ENCODE measurements at places on chromosomes 7 and 10.
A peak's percentile ranks its signal among the peaks of the same experiment; 100 is the strongest.

- DNase-seq = no peak
These were observed 73.1 kb upstream of the MET start for GRCh38 chr7:116598861-116599260.

- DNase-seq = no peak
These were observed 45.5 kb upstream of the CYTH3 start for GRCh38 chr7:6317797-6318438.

DNA sequence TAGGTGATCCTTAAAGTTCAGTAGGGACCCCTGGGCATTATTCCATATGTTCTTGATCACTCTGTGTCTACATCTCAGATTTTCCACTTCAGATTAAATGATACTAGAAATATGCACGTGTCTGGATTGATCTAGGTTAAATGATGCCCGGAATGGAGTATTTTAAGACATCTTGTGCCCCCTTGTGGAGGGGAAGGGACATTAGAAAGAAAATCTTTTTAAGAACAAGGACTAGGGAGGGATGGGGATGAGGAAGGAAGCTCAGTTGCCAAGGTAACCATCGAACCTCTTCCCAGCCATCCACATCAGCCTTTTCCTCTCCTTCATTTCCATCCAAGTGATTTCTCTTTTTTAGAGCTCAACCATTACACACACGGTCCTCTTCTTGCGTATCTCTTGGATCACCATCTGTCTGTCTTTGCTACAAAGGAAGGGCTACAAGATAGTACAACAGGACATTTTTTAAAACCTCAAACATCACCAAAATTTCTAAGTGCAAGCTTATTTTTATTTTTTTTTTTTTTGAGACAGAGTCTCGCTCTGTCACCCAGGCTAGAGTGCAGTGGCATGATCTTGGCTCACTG is 40.5 kb downstream of the PRSS2 start:
- DNase-seq = peak; percentile 80

DNA sequence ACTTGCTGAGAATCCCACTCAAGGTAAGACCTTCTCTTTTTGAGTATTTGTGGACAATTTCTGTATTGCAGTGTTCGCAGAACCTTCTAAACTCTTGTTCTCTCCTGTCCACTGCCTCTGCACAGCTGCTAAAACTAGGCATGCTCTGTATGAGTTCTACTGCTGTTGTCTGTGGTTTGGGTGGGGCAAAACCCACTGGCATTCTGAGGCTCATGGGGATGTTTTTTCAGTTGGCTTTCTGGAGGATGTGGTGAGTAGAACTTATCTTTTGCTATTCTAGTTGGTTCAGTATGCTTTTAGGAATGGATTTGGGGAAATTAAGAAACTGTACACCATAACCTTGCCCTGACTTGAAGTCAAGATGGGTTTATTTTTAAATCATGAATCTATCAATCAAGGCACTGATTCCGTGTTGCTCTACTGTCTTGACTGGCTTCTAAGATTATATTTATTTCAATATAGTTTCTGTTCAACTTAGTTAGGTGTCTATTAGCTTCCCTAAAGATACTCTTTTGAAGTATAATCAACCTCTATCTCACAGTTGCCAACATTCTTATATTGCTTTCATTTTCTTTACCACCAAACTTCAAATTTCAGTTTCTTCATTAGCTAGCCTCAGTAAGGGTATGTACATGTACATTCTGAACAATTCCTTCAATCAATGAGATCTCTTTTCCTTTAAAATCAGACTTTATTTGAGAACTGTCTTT is 25.0 kb upstream of the C1GALT1 start:
- peak; percentile 82 for DNase-seq

DNA sequence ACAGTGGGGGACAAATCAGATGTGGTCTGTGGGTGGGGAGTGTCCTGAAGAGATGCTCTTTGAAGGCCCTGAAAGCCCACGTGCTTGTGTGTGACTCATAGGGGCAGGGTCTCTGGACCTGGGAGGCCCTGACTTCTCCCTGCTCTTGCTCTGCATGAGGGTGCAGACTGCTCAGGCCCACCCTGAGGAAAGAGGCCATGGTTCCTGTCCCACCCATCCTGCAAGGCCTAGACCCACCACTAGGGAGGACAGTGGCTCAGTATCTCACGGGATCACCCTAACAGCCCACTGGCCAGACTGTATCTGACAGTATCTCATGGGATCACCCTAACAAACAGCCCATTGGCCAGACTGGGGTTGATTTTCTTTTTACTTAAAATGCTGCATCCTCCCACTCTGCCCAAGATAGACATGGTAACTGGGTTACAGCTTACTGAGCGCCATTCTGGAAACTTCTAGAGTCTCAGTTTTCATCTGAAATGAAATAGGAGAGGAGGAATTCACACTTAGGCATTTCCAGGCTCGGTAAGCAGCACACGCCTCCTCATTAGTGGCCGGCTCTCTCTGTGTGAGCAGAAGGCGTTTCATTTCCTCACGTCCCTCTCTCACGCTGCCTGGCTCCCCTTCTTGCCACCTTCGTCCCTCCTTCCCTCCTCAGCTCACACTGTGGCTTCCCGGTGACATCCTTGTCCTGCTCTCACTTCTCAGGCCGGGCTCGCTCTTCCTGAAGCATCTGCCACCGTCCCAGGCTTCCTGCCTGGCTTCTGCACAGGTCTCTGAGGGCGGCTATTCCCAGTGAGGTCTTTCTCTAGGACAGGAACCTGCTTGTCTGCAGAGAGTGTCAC is 242.6 kb downstream of the GLRX3 start:
- no peak for DNase-seq

GRCh38 chr7:85103357-85103756 is 83.5 kb downstream of the SEMA3D start:
- DNase-seq = no peak

- no peak for DNase-seq
These were observed 195.5 kb downstream of the MBL2 start for GRCh38 chr10:52577047-52577446.

DNA sequence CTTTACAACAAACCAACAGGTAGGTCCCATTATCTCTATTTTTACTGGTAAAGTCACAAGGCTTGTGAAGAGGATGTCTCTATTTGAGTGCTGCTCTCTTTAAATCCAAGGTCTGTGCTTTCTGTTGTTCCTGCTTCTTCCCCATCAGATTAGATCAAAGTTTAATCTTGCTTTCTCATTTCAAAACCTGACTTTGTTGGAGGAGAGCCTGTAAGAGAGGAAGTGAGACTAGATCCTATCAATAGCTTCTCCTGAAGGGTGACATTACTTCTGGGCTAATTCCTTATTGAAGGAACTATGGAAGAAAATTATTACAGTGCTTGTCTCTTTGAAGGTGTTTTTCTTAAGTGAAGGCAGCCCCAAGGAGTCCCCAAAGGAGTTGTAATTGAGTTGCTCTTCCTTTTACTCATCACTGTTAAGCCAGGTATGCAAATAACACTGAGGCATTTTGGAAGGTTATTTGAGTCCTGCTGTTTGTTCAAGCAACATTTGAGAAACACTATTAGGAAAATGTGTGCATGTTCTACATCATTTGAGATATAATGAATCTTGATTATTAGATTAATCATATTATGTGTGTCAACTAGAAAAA is 146.2 kb upstream of the MBL2 start:
- DNase-seq = no peak

- no peak for DNase-seq
These were observed 62.4 kb downstream of the INHBA start for GRCh38 chr7:41640487-41640886.

- DNase-seq = peak; percentile 84
These were observed 19.1 kb downstream of the MXI1 start for GRCh38 chr10:110226543-110226925.

- DNase-seq = no peak
These were observed 5.0 kb upstream of the TSPAN15 start for GRCh38 chr10:69446229-69446628.

DNA sequence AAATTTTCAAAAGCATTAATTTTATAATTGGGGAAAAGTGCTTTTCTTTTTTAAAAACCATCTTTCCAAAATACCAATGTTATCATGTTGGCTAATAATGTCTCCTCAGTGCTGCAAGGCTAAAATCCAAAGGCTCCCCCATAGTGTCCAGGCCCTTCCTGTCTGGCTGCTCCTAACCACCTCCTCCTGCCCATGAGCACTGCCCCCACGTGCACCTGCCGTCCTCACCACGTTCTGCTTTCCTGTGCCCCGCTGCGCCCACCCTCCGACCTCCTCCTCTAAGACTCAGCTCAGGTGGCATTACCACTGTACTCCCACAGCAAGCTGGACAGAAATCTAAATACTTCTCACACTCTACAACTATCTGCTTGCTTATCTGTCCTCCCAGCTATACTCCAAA is 17.7 kb downstream of the PAXIP1 start:
- DNase-seq = no peak

- DNase-seq = no peak
These were observed 21.7 kb downstream of the CRHR2 start for GRCh38 chr7:30660331-30661255.

- no peak for DNase-seq
These were observed 8.7 kb downstream of the SMC3 start for GRCh38 chr10:110576220-110576619.

- DNase-seq = no peak
These were observed 21.2 kb upstream of the DPYSL4 start for GRCh38 chr10:132165416-132165980.

GRCh38 chr10:16828701-16829175 is 11.5 kb upstream of the RSU1 start:
- DNase-seq = no peak

- DNase-seq = no peak
These were observed 591 bp downstream of the BZW2 start for GRCh38 chr7:16646472-16647072.

DNA sequence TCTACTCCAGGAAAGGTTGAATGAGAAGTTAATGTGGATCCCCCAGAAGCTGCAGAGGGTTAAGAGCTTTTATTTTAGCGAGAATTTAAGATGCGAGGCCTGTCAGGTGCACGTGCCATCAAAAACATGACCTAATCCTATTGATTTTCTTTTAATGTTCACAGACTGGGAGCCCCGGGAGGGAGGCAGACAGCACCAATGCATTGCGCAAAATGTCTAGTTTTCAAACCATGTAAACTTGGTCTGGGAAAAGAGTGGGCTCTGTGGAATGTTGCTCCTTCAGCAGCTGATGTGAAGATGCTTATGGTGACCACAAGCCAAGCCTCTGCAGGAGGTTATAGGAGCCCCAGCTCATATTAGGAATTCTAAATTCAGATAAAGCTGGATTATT is 172.0 kb upstream of the ITGB1 start:
- no peak for DNase-seq

- DNase-seq = no peak
These were observed 432.3 kb downstream of the DNAJB6 start for GRCh38 chr7:157769086-157769485.

- DNase-seq = no peak
These were observed 5.1 kb downstream of the SHH start for GRCh38 chr7:155807065-155807671.

- DNase-seq = no peak
These were observed 103.3 kb downstream of the CFAP58 start for GRCh38 chr10:104456802-104457542.

DNA sequence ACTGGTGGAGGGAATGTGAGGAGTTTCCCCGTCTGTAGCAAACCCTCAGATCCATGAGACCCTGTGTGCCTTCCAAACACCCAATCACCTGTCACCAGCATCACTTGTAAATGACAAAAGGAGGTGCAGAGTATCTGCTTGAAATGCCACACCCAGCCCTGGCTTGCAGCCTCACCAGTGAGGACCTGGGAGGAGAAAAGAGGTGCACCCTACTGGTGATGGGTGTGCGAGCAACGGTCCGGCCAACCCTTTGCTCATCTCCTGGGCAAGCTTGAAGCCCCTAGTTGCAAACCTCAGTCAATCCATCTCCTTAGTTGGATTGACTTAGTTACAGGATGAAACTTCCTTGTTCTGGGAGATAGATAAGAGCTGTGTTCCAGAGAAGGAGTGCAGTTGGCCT is 62.4 kb upstream of the WAPL start:
- DNase-seq = no peak

GRCh38 chr7:424961-425793 is 94.5 kb downstream of the PDGFA start:
- no peak for DNase-seq

GRCh38 chr7:142854372-142855113 is at the start of gene EPHB6:
EPHB6 (plus strand) TSS chr7:142855076; CDS start chr7:142863228, 8,152 bp downstream.
- DNase-seq = peak; percentile 57

GRCh38 chr7:39084349-39084748 is 106.6 kb downstream of the POU6F2 start:
- DNase-seq = no peak

DNA sequence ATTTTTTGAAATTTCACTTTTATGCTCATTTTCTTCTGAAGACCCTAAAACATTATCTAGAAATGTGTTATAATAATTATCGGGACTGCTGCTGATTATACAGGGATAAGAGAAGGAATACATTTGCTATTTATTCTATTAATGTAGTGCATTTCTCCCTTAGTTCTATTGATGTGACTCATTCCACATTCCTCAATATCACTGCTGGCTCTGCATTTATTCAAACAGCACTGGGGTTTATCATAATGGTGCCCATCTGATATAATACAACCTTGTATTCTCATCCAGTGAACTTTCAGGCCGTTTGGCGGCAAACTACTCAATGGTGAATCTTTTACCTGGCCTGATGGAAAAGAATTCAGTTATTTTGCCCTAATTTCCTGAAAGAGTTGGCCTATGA is 7.8 kb downstream of the KCND2 start:
- no peak for DNase-seq

DNA sequence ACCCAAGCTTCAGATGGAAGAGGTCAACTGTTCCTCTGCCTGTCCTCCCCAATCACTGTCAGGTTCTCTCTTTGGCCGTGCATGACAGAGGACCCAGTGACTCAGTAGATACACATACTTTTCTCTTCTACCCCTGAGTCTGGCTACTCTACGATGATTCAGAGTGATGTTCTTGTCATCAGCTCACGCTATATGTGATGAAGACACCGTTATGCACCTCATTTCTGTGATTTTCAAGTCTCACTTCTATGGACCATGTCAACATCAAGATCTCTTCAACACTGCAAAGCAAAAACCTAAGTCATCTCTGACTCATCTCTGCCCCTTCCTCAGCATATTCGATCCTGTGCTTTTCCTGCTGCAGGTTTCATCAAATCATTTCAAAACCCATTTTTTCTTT is 76.6 kb upstream of the DGKI start:
- DNase-seq = no peak

- no peak for DNase-seq
These were observed 35.0 kb downstream of the KIF11 start for GRCh38 chr10:92627845-92628480.

GRCh38 chr10:32205670-32206069 is 141.3 kb downstream of the EPC1 start:
- no peak for DNase-seq

DNA sequence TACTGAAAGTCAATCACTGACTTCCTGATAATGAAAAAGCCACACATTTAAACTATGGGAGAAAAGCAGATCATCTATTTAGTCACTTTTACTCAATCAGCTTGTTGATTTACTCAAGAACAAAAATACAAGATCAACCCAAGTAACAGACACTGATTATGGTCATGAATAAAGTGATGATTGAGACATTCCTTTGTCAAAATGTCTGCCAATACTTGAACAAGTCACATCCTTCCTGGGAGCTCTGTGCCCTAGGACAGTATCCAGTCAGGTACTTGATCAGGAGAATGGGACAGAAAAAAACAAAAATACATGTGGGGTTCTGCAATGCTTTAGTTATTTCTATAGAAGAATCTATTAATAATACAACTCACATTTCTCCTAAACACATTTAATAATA is 150.0 kb upstream of the NEBL start:
- DNase-seq = no peak

Data from CD4-positive, alpha-beta T cell treated with Interleukin-6 at 100 ng/mL for 8 hours (primary cell).